Activated CD8-positive, alpha-beta memory T cell treated with anti-CD3 and anti-CD28 coated beads for 24 hours (primary cell): ENCODE measurements at places on chromosomes 13 and 19.

GRCh38 chr19:38019396-38019724, 112.4 kb downstream of the SIPA1L3 start:
- no peak for DNase-seq

GRCh38 chr19:17748884-17749638, 2.2 kb upstream of the FCHO1 start:
- no peak for DNase-seq

DNA sequence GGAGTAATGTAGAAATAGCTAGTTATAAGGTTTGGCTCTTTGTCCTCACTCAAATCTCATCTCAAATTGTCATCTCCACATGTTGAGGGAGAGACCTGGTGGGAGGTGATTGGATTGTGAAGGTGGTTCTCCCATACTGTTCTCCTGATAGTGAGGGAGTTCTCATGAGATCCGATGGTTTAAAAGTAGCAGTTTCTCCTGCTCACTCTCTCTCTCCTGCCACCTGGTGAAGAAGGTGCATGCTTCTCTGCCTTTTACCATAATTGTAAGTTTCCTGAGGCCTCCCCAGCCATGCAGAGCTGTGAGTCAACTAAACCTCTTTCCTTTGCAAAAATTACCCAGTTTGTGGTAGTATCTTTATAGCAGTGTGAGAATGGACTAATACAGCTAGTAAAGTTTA, 849.4 kb downstream of the DACH1 start:
- no peak for DNase-seq

DNA sequence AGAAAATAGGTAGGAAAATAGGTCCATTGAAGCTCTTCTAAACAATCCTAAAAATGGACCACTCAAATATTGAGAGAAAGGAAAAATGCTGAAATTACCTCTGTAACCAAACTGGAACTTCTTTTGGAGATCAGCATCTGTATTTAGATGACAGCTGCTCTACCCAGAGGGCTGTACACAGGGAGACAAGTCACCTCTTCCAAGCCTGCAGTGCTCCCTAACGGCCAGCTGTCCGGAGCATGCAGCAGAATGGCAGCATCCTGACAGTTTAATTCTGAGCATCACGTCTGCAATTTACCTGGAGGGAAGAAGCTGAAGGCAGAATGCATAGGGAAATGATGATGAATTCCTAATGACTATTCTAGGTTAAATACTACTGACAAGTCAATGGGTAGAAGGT, 62.8 kb upstream of the DIAPH3 start:
- no peak for DNase-seq

- no peak for DNase-seq
These were observed 1687.5 kb downstream of the EFNB2 start for GRCh38 chr13:104847922-104848321.

- DNase-seq = no peak
These were observed 6.8 kb downstream of the CDX2 start for GRCh38 chr13:27962128-27962841.

DNA sequence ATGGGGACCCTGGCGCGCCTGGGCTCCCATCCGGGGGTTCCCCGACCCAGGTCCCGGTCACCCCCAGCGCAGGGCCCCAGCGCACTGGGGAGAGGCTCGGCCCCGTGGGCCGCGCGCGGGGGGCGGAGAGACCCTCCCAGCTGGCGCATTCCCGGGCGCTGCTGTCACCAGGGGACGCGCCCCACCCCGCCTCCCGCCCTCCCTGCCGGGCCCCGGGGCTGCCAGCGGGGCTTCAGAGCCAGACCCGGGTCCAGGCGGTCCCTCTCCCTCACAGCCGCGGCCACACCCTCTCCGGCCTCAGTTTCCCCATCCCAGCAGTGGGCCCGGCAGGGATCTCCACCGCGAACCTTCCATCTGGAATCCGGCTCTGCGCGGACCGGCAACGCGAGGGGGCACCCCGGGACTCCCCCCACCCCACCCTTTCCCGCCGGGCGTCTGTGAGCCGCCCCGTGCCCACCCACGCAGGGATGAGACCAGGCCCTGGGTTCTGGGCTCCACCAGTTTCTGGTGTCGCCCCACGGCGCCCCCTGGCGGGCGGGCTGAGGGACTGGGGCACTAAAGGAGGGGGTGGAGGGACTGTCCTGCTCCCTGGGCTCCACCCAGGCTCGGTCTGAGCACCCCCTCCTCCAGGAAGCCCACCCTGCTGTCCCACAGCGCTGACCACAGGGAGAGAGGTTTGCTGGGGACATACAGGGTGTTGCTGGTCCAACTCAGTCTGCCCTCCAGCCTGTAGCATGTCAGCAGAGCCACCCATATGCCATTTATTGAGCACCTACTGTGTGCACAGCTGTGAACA, 878 bp upstream of the ADAMTSL5 start:
- peak; percentile 83 for DNase-seq

DNA sequence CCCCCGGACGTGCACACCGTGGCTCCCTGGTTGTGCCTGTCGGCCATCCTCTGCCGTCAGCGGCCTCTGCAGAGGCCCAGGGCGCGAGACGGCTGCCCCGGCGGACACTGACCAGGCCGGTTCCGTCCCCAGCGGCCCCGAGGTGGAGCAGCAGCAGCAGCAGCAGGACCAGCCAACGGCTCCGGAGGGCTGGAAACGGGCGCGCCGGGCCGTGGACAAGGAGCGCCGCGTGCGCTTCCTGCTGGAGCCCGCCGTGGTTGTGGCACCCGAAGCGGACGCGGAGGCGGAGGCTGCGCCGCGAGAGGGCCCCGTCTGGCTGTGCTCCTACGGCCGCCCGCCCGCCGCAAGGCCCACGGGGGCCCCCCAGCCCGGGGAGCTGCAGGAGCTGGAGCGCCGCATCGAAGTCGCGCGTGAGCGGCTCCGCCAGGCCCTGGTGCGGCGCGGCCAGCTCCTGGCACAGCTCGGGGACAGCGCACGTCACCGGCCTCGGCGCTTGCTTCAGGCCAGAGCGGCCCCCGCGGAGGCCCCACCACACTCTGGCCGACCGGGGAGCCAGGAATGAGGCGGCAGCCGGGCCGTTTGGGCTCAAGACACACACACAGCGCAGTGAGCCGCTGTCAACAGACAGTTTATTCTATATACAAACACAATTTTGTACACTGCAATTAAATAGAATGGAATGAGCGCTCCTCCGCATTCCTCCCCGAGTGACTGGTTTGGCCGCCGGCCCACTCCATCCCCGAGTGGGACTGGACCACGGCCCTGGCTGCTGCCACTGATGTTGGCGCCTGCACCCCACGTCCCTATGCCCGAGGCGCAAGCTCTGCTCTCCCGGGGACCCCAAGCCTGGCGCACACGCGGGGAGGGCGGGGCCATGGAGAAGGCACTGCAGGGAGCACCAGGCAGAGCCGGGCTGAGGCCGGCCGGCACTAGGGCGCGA, 9.1 kb downstream of the GRIN3B start:
- no peak for DNase-seq

DNA sequence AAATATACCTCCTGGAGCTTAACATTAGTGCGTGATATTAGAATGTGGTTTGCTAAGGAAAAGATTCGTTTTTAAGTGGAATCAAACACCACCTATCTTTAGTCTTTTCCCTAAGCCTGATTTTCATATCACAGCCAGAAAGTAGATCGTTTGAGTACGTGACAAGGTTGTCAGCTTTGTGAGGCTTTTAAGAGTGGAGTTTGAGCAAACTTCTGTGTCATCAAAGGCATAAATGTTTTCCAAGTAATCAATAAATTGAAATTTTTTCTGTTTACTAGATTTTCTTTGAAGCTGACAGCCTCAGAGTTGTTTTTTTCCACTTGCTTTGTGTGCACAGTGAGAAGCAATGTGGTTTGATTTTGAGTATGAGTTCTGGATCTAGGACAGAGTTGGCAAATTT, 6.5 kb upstream of the ZNF331 start:
- DNase-seq = no peak

DNA sequence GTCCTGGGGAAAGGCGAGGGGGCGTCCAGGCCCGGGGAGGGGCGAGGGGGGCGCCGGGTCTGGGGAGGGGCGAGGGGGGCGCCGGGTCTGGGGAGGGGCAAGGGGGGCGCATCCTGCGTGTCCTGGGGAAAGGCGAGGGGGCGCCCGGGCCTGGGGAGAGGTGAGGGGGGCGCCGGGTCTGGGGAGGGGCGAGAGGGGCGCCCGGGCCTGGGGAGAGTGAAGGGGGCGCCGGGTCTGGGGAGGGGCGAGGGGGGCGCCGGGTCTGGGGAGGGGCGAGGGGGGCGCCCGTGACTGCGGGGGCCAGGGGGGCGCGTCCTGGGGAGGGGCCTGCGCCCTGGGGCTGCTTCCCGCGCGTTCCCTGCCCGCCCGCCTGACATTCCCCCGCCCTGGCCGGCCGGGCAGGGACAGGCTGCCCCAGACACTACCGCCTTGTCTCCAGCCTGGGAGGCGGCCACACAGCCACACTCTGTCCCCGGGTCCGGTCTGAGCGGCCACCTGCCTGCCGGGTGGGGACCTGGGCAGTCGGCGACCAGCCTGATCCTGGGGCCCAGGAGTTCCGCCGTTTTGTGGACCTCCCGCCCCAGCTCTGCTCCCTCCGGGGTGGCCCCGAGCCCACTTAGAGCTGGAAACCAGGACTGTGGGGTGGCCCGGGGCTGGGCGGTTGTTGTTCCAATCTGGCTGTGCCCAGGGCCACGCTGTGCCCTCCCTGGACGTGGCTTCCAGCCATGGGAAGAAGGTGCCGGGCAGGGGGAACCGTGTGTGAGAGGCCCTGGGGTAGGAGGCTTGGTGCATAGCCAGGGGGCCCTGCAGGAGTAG, 11.8 kb downstream of the PALM start:
- no peak for DNase-seq

DNA sequence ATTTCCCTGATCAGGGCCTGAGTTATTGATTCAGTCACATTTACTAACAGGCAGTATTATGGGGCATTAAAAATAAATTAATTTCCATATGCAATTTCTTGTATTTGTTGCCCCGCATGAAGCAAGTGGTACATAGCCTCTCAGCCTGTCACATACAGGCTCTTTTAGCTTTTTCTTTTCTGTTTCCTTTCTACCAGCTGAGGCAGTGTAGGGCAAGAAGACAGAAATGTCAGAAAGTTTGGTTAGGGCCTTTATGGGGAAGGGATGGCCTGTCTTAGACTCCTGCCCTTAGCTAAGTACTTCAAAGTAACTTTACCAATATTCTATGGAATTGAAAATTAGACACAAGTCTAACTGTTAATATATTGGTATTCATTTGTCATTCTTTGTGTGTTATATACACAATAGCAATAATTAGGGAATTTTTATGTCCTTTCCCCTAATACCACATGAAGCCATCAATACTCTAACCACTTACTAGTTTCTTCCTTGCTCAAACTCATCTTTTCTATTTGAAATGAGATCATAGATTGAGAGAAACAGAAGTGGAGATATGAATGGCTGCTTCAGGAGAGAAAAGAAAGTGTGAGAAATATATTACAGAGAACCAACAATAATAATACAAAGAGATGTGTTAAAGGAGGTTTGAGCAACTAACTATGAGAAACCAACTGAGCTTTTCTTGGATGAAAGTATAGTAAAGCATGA, 669.6 kb downstream of the PCDH17 start:
- DNase-seq = no peak

GRCh38 chr19:13573056-13573667, 66.9 kb upstream of the CACNA1A start:
- no peak for DNase-seq

- peak; percentile 76 for DNase-seq
These were observed 770 bp downstream of the HNRNPM start for GRCh38 chr19:8445488-8446001.

- no peak for DNase-seq
These were observed 29.3 kb upstream of the ATP1A3 start for GRCh38 chr19:42023121-42023942.
